ENCODE measurements at places on chromosomes 7 and 10.

GRCh38 chr7:41997151-41997550, 239.9 kb downstream of the GLI3 start:
- no peak for DNase-seq

GRCh38 chr7:107882766-107883165, 8.2 kb upstream of the DLD start:
- DNase-seq, result no peak

- no peak for DNase-seq
These were observed 101.6 kb downstream of the ABLIM1 start for GRCh38 chr10:114556236-114557122.

DNA sequence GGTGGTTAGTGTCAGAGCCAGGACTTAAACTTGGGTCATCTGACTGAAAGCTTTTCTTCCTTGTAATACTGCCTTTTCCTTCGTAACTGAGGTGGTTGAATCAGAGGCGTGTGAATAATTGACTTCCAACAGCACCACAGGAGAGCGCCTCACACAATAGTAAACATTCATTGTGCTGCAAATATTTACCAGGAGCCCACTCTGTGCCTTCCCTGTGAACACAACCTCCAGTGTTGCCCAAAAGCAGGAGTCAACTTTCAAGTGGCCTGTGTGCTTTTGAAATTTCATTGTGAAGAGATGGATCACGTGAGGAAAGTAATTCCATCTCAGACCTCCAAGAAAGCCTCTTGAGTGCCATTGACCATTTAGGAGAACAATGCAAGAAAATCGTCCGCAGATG, 60.2 kb downstream of the ADRA2A start:
- DNase-seq, result no peak

DNA sequence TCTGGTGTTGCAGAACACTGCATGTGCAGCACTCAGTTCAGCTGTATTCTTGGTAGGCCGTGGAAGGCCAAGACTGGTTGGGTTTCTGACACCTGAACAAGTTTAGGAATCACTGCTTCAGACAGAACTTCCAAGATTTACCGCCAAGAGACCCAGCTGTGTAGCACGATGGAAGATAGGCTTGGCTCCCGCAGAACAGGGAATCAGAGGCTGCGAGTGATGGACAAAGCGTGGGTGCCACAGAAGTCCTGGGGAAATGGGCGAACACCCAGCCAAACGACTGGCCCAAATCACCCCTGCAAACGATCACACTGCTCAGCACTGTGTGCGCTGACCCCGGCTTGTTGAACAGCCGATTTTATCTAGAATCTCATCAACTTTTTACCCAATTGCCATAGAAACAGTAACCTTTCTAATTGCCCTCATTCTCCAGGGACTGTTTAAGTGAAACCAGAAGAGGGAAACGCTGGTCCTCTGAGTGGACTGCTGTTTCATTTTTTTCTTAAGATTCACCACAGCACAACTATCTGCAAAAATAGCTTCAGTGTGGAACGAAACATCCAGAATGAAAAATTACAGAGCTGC, 17.9 kb downstream of the ZFAND2A start:
- no peak for DNase-seq

- no peak for DNase-seq
These were observed 409.0 kb upstream of the NRP1 start for GRCh38 chr10:33743429-33743857.

DNA sequence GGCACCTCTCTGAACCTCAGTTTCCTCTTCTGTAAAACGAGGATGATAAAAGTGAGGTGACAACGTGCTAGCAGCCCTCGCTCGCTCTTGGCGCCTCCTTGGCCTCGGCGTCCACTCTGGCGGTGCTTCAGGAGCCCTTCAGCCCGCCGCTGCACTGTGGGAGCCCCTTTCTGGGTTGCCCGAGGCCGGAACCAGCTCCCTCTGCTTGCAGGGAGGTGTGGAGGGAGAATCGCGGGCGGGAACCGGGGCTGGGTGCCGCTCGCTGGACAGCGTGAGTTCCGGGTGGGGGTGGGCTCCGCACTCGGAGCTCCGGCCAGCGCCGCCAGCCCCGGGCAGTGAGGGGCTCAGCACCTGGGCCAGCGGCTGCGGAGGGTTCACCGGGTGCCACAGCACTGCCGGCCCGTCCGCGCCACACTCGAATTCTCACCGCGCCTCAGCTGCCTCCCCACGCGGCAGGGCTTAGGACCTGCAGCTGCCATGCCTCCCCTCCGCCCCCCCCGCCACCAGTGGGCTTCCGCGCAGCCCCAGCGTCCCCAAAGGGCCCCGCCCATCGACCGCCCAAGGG, 24.3 kb upstream of the ACSL5 start:
- DNase-seq, result no peak

GRCh38 chr7:129013048-129013724, 41.7 kb downstream of the TNPO3 start:
- DNase-seq, result no peak

GRCh38 chr7:7773334-7774309, 55.2 kb upstream of the RPA3 start:
- no peak for DNase-seq

DNA sequence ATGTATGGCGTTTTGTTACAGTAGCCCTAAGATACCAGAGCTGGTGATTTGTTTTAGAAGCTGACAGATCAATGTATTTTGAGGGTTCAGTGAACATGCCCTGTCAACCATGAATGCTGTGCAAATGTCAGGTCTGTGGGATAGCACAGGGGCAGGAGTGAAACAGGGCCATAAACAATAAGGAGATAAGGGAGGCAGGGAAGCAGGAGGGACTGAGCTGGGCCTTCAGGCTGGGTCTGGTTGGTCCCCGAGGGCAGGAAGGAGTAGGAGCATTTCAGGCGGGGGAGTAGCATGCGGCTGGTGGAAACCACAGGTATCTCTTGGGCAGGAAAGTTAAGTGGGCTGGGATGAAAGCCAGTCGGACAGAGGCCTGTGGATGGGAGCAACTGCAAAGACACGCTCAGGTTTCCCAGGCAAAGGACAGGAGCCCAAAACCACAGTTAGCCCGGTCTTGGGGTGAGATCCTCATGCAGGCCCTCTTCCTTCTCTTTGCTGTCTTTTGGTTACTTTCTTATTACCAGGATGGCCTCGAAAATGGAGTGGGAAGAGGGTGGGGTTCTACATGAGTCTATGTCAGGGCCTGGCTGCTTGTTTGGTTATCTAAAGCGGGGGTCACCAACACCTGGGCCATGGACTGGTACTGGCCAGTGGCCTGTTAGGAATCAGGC, 69.5 kb upstream of the SEPHS1 start:
- DNase-seq, result no peak

DNA sequence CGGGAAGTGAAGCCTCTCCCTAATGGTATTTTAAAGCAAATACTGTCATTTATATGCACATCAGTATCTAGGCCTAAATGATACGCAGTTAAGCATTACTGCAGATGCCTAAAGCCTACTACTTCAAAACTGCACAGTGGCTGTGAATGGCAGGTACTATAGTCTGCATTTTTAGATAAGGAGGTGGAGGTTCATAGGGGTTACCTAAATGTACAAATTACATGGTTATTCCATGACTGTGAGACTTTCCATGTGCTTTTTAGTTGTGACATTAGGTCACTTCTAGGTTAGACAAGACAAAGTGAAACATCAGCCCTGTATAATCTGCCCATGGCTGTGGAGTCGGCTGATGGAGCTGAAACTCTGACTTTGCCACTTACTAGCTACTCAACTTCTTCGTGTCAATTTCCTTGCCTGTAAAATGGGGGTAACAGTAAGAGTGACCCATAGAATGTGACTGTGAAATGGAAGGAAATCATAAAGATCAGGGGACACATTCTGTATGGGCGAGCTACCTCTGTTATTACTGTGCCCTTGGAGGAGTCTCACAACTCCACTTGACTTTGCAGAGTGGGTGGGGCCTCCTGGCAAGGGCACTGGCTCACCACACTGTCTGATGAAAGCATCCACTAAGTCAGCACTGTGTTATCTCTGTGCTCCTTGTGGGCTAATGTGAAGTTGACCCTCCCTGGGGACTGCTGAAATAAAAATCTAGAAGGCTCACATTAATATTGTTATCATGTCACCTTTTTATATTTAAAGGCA, 239.4 kb downstream of the TNS3 start:
- DNase-seq, result no peak

All from DMS 273 treated with DMSO at 0.1 percent for 48 hours (cell line).